Amniotic stem cell (primary cell): ENCODE measurements at places on chromosomes 5 and 9.

- peak; percentile 10 for DNase-seq
Observed at GRCh38 chr5:143213231-143213850, 190.1 kb downstream of the NR3C1 start.

DNA sequence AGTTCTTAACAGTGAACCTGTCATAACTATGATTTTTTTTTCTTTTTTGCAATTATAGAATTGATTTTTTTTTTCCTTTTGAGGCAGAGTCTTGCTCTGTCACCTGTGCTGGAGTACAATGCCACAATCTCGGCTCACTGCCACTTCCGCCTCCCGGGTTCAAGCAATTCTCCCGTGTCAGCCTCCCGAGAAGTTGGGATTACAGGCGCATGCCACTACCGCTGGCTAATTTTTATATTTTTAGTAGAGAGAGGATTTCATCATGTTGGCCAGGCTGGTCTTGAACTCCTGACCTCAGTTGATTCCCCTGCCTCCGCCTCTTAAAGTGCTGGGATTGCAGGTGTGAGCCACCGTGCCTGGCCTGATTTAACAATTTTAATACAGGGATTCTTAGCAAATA is 21.4 kb downstream of the UGCG start:
- no peak for DNase-seq

GRCh38 chr9:86486891-86487837 is 133.0 kb upstream of the TUT7 start:
- DNase-seq: peak; percentile 68

GRCh38 chr5:98535901-98536300 is 237.6 kb upstream of the RGMB start:
- DNase-seq: no peak

DNA sequence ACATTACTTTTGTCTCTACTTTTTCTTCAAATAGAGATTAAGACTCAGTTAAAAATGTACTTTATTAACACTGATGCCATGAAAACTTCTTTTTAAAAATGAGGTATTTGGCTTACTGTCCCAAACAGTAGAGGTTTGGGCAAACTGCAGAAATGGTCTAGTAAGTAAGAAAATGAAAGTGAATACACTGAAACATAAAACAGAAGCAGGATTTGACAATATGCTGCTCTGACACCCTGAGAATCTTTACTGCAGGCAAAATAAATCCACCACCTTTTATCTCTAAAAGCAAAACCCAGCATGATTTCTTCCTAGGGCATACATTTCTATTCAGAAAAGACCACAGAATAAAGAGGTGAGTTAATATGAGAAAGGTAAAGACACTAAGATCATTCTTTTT is 86.2 kb downstream of the SLC38A9 start:
- DNase-seq: no peak

DNA sequence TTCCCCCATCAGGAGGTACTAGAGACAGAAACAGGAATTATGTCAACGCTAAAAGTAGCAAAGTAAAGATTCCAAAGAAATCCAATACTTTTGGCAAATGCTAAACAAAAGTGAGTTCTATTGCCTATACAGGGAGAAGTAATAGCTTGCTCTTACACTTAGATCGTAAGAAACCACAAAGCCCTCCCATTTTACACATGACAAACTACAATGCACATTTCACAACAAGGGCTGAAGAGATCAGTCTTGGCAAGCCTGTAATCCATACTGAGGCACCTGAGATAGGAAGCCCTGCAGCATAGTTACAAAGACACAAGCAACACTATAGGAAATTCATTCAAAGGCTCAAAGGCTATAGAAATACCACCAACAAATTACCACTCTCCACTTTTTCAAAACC is 7.7 kb downstream of the HNRNPK start:
- DNase-seq: no peak

- no peak for DNase-seq
Observed at GRCh38 chr5:9713959-9714586, 83.9 kb upstream of the TAS2R1 start.

GRCh38 chr5:96922499-96923244 is 13.2 kb upstream of the LNPEP start:
- no peak for DNase-seq

DNA sequence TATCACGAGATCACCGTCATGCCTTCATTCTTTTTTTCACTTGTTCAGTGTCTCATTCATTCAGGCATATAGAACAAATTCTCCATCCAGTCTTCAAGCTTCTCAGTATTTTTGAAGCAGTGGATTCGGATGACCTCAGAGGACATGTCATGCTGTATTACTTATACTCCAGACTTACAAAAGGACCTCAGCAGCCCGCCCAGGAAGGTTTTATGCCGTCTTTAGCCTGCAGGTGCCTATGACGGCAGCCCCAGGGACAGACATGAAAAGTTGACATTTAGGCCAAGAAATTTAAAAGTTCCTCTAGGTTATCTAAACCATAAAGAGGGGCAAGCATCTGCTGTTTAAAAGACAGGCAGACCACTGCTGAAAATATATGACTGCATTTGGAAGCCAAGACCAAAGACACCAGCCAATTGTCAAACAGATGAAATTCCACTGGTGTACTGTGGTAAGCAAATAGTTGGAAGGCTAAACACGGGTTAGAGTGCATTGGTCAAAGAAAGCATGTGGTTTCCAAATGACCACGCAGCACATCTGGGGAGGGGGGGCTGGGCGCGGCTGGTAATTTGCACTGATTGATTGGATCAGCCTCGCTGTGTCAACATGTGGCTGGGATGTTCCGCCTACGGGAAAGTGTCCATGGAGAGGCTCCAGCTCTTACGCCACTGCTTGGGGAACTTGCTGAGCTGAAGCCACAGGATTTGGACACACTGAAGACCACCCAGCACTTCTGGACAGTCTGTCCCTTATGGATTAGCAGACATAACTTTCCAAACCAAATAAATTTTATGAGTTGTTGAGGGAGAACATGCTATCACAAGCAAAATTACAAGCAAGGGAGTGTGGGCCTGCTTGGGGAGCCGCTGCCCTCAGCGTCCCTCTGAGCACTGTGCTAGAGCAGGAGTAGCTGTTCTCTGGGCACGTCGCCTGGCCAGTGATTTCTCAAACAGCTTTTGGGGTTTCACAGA is 173.6 kb downstream of the FANCC start:
- DNase-seq: no peak

DNA sequence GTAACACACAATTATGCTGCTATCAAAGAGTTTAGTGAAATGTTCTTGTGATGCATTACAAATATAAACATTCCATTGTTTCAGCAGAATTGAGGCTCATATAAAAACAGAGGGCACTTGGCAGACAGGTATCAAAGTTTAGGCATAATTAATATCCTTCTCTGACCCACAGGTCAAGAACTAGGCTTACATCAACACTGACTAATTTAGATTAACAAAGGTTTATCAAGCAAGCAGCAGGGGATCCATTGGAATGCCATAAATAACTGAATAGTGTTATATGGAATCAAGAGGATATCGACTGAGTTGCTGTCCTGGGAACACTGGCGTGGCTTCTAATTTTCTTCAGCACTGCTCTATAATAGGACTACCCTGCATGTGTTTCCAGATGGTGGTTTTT is 414.5 kb upstream of the ARRDC3 start:
- DNase-seq: no peak

DNA sequence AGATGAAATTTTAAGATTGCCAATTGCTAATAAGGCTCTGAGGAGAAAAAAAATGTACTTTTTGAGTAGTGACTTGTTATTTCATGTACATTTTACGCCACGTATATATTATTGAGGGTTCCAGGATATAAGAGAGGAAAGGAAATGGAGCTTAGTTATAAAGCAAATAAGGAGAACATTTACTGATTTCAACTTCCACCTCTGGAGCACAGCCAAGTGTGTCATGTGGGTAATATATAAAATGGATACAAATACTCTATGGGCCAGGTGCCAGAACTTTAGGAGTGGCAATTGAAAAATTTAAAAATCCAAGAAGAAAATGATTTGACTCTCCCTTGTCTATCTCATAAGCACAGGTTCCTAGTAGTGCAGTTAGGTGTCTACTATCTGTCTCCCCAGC is 45.0 kb upstream of the VLDLR start:
- DNase-seq: no peak

DNA sequence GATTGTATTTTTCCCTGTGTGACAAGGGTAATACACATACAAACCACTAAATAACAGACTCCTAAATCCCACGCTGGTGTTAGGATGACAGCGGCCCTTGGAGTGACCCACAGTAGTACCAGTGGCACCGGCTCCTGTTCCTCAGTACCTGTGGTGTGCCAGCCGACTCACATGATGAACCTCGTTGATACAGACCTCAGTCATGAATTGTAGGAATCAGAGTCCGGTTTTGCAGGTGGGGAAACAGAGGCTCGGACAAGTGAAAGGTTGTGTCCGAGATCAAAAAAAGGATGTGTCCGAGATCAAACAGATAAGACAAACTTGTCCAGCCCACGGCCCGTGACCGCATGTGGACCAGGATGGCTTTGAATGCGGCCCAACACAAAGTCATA is 78.0 kb downstream of the AMBP start:
- no peak for DNase-seq

- no peak for DNase-seq
Observed at GRCh38 chr5:45410304-45410995, 285.7 kb downstream of the HCN1 start.

DNA sequence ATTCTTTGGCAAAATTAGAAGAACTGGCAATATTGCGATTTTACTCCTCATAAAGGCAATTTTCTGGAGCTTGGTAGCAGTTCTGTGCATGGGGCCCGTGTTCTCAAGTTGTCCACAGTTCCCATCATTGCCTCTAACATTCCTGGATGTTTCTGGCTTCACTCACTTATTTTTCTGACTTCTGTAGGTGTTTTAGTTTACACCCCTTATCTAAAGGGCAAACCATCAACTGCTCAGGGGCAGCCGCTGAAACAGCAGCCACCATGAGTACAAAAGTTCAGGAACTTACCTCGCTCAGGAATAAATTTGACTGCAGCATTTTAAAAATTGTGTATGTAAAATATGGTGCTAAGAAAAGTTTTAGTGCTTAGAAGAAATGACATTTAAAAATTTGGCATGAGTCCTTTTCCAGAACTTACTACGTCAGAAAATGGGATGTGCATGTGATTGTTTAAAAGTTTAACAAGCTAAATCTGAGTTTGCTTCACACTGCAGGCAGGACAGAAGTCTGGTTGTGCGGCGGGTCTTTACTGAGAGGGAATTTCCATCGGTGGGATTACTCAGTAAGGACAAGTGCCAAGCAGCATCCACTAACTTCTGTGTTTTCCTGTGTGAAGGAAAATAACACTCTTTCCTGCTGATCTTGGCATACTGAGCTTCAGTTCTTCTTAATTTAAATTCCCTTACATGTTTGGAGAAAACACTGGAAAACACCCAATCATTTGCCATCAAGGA is 261.7 kb downstream of the MAT2B start:
- DNase-seq: no peak

GRCh38 chr5:2887481-2888348 is 136.2 kb upstream of the IRX2 start:
- DNase-seq: no peak

DNA sequence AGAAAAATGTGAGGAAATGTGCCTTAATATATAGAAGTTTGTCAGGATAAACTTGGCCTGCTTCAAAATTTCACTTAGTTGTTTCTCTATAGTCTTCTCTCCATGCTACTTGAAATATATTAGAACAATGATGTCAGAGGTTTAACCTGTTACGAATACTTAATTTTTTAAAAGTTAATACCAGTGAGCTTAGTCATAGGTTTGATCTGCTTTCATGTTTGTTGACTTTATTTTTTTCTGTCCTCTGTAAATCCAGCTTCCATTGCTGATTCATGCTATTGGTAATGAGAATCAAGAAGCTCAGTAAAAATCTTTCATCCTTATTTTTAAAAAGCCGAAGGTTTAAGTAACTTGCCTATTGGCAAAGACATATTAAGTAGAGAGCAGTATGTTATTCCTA is 27.9 kb downstream of the BDP1 start:
- DNase-seq: no peak

GRCh38 chr5:69238760-69239251 is 4.1 kb downstream of the CDK7 start:
- DNase-seq: peak; percentile 49
